Dermis blood vessel endothelial cell (primary cell): ENCODE measurements at places on chromosomes 11 and 22. TPM values are rescaled to one million over a fixed set of nuclear protein-coding genes. Genes with fewer than 3 reads are reported as not detected.

ARHGEF17 gene
- total RNA-seq = 25.0 and 55.4 TPM in 2 replicates

CDHR5 gene
- not detected in 2 replicates for total RNA-seq

SCGB2A2 gene
- total RNA-seq = not detected in 2 replicates

CFAP300 gene
- 0.09 TPM in 1 of 2 replicates, not detected in the other for total RNA-seq

UCP3 gene
- 0.28 and 0.34 TPM in 2 replicates for total RNA-seq

MFRP gene
- total RNA-seq = not detected in 2 replicates
